ENCODE measurements at places on chromosomes 7 and 10. TPM values are rescaled to one million over a fixed set of nuclear protein-coding genes. Genes with fewer than 3 reads are reported as not detected.
A peak's percentile ranks its signal among the peaks of the same experiment; 100 is the strongest.

DNA sequence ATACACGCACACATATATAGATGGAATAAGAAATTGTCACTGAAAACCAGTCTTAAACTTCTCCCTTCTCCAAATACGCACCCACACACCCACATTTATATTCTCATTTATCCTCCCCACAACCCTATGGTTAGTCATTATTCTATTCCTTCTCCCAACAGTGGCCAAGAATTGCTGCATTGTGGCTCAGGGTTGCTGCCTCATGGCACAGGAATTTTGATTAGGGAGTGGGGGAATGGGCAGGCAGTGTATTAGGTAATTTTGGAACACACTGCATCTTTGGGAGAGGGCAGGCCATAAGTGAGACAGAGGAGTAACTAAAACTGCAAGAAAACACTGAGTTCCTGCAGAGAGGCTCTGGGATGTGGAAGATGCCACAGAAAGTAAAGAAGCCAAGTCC lies 35.7 kb downstream of the NAPEPLD start:
- DNase-seq: no peak

DNA sequence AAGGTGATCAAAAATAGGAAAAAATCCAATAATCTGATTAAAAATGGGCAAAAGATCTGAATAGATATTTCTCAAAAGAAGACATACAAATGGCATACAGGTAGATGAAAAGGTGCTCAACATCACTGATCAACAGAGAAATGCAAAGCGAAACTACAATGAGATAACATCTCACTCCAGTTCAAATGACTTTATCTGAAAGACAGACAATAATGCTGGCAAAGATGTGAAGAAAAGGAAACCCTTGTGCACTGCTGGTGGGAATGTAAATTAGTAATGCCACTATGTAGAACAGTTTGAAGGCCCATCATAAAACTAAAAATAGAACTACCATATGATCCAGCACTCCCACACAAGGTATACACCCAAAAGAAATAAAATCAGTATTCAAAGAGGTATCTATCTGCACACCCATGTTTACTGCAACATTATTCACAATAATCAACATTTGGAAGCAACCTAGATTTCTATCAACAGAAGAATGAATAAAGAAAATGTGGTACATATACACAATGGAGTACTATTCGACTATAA lies 85.0 kb downstream of the LRRN3 start:
- no peak for DNase-seq

DNA sequence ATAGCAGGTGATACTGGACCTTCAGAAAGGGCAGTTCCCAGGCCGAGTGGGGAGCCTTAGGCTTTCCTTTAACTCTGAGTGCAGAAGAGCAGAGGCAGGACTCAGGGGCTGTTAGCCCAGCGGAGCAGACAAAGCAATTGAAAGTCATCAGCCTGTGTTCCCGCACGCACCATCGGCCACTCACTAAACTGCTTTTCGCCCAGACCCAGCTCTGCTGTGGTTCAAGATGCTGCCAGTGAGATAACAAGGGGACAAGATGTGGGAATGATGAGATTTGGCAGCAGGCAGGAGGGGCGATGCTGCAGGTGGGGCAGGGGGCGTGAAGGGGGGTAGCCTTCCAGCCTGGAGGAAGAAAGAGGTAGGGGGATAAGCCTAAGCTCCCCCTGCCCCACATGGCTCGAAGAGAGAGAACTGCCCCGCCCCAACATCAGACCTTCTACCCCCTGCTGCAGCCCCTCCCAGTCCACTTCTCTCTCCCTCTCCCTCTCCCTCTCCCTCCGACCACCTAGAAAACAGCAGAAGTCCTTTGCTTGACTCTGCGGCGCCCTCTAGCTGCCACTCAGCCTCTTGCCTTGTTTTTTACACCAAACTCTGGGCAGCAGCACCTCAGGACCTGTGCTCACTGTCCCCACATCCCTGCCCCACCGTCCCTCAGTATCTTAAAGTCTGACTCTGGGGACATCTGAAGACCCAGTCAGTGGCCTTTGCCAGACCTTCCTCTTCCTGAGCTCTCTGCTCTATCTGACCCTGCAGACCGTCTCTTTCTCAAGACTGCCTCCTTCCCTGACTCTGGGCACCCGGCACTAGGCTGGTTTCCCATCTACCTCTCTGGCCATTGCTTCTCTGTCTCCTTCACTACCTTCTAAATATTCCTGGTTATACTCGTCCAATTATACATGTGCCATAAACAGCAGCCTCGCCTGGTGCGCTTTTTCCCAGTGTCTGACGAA lies 110.5 kb downstream of the C10orf105 start:
- DNase-seq: peak; percentile 88

Gene FAM25G
- total RNA-seq: not detected

DNA sequence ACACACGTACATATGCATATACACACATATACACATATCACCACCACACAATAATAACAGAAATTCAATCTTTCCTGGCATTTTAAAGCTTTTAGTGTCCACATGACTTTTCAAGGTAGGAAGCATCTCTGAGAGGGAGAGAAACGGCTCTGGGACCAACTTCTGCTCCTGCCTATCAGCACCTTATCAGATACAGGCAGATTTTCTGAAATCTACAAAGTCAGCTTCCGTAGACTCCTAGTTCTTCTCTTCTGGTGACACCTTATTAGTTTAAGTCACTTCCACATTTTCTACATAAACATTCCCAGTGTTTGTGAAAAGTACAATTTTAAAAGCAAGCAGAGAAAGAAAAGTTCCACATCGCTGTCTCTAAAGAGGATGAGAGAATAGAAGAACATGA lies 74.5 kb downstream of the ZNF22 start:
- DNase-seq: no peak

DNA sequence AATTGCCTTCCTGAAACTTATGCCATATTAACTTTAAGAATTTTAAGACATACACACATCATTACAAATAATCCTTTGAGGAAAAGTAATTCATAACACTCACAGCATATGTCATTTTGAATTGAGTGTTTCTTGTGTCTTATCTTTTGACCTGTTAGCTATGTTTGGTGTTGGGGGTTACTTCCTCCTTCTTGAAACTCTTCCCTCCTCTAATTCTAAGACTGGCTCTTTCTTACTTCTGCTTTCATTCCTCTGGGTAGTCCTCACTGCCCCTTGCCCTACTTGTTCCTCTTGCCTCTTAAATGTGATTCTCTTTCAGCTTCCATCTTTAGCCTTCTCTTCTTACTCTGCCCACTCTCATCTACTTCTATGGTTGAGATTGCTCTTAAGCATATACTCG lies 28.3 kb upstream of the PIP4K2A start:
- DNase-seq: peak; percentile 73

Gene ANKRD2
- not detected for total RNA-seq

- DNase-seq: peak; percentile 94
These were observed at the start of gene RBM33 for GRCh38 chr7:155644178-155644970. RBM33 (plus strand) TSS chr7:155644661; CDS start chr7:155644877, 216 bp downstream.

DNA sequence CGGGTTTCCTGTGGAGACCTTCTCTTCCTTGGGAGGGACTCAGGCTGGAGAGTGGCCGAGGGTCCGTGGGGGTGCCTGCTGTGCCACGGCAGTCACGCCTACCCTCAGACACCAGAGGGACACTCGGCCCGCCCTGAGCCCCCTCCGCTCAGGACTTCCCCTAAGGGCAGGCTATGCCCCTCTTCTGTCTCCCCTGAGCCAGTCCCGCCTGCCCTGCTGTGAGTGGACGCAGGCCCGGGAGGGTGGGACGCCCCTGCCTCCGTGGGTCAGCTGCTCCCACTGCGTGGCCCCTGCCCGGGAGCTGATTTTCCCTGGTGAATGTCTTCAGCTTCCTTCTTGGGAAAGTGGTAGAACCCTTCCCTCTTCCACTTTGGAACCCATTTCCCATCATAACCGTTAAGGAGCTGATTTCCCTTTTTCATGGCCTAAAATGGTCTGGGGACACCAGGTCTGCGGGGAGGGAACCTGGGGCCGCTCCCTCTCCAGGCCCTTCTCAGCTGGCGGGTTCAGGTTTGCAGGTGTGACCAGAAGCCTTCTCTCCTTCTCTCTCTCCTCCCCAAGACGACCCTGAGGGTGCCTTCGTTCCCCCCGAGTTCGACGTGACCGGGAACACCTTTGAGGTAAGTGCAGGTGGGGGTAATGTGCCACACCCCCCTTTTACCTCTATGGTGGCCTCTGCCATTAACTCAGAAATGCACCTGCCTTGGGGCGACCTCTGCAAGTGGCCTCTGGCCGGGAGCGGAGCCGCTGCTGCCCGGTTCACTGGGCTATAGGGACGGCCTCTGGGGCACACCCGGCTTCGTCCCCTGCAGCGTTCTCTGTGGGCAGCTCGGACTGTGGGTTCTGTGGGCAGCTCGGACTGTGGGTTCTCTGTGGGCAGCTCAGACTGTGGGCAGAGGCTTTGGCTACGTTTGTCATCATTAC lies 7.9 kb downstream of the KNDC1 start:
- DNase-seq: no peak

Gene OPN4
- total RNA-seq: not detected

DNA sequence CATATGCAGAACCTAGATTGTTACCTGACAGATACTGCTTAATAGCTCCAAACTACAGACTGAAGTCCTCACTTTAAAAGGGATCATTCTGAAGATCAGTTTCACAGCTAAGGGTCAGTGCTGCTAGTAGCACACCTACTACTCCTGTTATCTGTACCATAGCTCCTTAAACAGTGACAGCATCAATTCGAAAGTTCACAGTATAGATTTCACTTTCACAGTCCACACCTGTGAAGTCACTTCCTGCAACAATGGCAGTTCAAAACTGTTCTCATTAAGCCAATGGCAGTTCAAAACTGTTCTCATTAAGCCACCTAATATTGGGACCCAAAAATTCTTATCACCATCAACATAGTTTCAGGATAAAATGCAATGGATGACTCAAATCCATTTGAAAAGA lies 10.7 kb upstream of the FHIP2A start:
- DNase-seq: no peak

- DNase-seq: no peak
These were observed 6.2 kb downstream of the CLRN3 start for GRCh38 chr10:127886371-127887051.

Gene EPDR1
- total RNA-seq: 0.34 TPM

Gene CAMK2B
- total RNA-seq: not detected

- DNase-seq: no peak
These were observed 717.0 kb upstream of the MBL2 start for GRCh38 chr10:53489335-53490182.

Gene ZNF727
- total RNA-seq: not detected

DNA sequence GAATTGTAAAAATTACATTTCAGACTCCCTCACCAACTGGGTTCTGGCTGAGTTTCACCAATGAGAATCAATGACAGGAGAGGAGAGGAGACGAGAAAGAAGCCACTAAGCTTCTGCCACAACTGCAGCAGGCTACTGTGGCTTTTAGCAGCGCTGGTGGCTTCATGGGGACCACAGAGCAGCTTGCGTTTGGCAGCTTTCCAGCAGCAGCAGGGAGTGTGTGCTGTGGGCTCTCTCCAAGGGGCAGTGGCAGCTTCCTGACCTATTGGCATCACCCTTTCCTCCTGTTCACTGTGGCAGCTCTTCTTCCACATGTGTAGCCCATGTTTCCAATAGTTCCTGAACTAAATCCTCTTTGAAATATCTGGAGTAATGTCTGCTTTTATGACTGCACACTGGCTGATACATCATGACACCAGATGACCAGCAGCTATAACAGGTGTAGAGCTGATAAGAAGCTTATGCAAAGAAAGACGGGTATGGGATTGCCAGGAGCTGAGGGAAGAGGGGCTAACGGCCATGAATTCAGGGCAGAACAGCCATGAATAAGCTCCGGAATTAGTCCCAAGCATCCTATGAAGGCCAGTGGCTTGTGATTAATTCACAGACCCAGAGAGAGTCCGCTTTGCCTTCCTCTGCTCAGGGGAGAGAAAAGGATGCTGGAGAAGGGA lies 46.8 kb downstream of the KCNH2 start:
- no peak for DNase-seq

Gene CALML5
- not detected for total RNA-seq

DNA sequence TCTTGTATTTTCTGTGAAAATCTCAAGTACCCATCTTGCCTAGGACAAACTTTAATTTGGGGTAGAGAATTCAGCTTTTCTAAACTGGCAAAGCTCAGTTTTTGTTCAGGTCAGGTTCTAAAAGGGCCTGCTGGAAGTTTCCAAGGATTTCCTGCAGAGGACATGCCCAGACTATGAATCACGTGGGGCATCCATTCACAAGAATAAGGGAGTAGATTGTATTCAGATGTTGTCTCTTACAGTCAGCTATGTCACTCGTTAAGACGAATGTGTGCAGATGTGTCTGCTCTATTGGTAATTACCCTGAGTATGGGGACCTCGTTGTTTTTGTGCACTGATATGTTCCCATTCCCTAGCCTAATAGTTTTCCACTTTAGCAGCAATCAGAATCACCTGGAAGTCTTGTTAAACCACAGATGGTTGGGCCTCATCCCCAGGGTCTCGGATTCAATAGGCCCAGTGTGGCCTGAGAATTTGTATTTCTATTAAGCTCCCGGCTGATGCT lies 81.0 kb upstream of the ITPRID1 start:
- no peak for DNase-seq

- DNase-seq: no peak
These were observed 157.7 kb upstream of the PRR15 start for GRCh38 chr7:29405891-29406290.
